CD14-positive monocyte (primary cell): ENCODE measurements at places on chromosomes 7 and 10.
A peak's percentile ranks its signal among the peaks of the same experiment; 100 is the strongest.

GRCh38 chr7:25456467-25457171, 228.3 kb upstream of the NPVF start:
- DNase-seq, result no peak

DNA sequence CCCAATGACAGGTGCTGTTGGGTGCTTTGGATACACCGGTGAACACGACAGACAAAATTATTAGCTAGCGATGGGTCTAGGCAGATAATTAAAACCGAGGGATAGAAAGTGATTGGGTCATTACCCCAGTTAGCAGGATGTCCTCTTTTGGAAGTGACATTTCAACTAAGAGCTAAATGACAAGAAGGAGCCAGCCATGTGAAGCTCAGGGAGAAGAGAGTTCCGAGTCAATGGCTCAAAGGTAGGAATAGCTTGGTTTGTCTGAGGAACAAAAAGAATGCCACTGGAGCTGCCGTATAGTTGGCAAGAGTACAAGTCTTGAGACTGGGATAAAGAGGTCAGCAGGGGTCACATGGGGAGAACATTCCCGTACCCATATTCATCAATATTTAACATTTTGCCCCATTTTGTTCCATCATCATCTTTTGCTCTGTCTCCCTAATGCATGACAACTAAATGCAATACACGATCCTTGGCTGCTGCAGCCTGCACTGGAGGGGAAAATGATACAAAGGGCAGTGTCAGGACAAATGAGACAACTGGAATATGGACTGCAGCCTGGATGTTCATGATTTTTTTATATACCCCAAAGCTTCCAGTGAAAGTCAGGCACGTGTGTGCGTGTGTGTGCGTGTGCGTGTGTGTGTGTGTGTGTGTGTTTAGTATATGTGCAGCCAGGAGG, 115.7 kb downstream of the ICA1 start:
- DNase-seq, result no peak

- DNase-seq, result no peak
Measured at GRCh38 chr10:74371696-74372095, 220.7 kb downstream of the ADK start.

DNA sequence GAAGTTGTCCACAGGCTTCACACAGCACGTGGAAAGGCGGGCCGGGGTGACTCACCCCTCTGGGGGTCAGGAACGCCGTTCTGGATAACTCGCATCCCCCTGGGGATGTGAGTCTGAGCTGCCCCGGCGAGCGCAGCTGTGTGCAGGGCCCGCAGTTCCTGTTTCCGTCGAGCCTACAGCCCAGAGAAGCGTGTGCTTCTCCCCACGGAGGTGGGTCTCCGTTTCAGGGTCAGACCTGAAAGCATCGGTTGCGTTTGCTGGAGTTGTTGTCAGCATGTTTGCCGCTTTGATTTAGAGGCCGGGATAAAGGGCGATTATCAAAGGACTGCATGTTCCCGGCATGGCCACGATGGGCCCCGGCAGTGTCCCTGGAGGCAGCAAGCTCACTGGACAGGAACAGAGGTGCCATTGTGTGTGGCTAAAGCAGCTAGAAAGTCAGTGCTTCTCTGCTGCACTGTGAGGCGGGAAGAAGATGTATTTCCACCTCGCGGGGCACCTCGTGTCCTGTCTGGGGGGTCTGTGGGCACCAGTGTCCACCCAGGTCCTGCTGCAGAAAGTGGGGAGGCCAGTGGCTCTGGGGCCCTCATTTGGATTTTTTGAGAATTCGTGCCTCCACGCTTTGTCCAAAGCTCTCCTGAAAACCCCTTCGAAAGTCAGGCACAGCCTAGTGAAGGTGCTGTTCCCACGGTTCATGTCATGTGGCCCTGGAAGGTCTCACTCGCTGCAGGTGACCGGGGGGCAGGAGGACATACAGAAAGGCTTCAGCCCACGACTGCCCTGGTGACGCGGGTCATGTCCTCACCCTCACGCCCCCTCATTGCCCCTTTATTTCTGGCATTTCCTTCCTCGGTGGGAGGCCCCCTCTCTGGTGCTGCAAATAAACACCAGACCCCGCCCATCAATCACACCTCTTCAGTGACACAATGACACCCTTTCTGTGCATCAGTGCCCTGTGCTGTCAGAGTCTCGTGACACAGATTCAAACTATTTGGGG, 27.4 kb upstream of the GDI2 start:
- peak; percentile 42 for DNase-seq

DNA sequence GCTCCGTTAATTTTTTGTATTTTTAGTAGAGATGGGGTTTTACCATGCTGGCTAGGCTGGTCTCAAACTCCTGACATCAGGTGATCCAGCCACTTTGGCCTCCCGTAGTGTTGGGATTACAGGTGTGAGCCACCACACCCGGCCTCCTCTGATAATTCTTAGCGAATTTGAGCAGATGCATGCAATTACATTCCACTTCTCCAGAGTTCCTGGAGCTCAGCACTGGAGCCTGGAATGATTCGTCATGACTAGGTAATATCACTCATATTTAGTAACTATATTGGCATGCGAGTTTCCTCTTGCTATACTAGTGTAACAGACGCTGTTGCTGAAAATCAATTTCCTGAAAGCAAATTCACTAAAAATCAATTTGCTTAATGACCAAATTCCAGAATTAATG, 86.8 kb downstream of the MKX start:
- DNase-seq, result no peak

- DNase-seq, result no peak
Measured at GRCh38 chr7:35258868-35259522, 5.1 kb upstream of the TBX20 start.

- no peak for DNase-seq
Measured at GRCh38 chr10:6659451-6659850, 79.4 kb upstream of the PRKCQ start.

- no peak for DNase-seq
Measured at GRCh38 chr10:89867964-89868363, 166.6 kb downstream of the KIF20B start.

DNA sequence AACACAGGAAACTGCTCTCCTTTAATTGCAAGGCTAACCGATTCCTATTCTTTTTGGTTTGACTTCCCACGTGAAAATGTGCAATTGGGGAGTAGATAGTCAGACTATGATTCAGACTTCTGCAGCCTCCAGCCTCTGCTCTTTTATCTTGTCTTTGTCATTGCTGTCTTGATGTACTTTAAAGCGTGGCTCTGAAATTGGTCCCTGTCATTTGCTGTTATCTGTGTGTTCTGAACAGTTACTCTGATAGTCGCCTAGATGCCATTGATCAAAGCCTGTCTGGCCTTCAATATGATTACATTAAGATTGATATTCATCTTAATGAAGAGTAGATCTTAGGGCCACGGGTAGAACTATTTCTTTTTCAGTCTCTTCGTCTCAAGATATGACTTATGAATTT, 799.2 kb downstream of the REEP3 start:
- DNase-seq, result no peak

DNA sequence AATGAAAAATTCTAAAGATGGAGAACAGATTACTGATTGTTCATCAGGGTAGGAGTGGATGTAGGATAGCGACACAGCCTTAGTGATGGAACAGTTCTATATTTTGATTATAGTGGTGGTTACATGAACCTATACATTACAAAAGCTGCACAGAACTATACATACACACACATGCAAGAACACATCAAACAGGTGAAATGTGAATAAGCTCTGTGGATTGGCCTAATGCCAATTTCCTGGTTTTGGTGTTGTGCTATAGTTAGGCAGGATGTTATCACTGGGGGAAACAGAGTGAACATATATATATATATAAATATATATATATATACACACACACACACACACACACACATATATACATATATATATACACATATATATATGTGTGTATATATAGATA, 76.4 kb upstream of the PIK3CG start:
- DNase-seq, result no peak
